ENCODE measurements at places on chromosomes 5 and 9. TPM values are rescaled to one million over a fixed set of nuclear protein-coding genes. Genes with fewer than 3 reads are reported as not detected.

Gene SPAG8
- 5.7 TPM for total RNA-seq

Gene GFI1B
- not detected for total RNA-seq

Gene GRK6
- 33.3 TPM for total RNA-seq

DNA sequence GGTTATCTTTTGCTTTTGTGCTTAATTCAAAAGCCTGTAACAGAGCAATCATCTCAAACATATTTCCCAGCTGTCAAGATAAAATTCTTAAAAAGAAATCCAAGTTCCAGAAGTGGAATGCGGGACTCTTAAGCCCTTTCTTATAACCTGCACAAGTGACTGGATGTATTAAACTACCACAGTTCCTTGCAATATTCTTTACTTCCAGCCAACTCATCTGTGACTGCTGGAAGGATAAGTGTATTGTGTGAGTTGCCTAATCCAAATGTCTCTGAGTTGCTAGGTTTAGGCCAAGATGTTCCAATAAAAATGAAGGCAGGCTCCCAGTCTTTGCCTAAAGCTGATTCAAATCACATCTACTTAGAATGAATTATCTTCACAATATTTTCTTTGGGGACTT, 159.2 kb upstream of the SLC24A2 start:
- DNase-seq = no peak

GRCh38 chr5:115949096-115949495, 13.2 kb upstream of the LVRN start:
- DNase-seq = no peak

GRCh38 chr9:102209176-102209575, 470.7 kb upstream of the GRIN3A start:
- DNase-seq = no peak
